Nasal cavity respiratory epithelium epithelial cell of viscerocranial mucosa (primary cell): ENCODE measurements at places on chromosomes 4 and X. TPM values are rescaled to one million over a fixed set of nuclear protein-coding genes. Genes with fewer than 3 reads are reported as not detected.

IL2RG gene
- total RNA-seq, result 0.36 TPM in 1 of 2 replicates, not detected in the other

ETDC gene
- not detected in 2 replicates for total RNA-seq

FATE1 gene
- not detected in 2 replicates for total RNA-seq

TMSB15C gene
- total RNA-seq, result 0.68 and 1.9 TPM in 2 replicates

ALB gene
- 0.28 TPM in 1 of 2 replicates, not detected in the other for total RNA-seq

REST gene
- 24.6 and 47.8 TPM in 2 replicates for total RNA-seq

SNX12 gene
- 53.7 and 77.9 TPM in 2 replicates for total RNA-seq
